ENCODE measurements at places on chromosomes 1 and 21. TPM values are rescaled to one million over a fixed set of nuclear protein-coding genes. Genes with fewer than 3 reads are reported as not detected.

FAM89A gene
- 4.5 TPM for total RNA-seq

OR2L3 gene
- total RNA-seq = not detected

- no peaks in the 10 kb centered on the region for H3K4me1 ChIP-seq
- H3K4me3 ChIP-seq = no peak overlapping the region
- no peaks in the 10 kb centered on the region for H3K36me3 ChIP-seq
- no peaks in the 10 kb centered on the region for H3K27me3 ChIP-seq
Measured at GRCh38 chr1:40830419-40830943, 31.7 kb downstream of the CITED4 start.

DNA sequence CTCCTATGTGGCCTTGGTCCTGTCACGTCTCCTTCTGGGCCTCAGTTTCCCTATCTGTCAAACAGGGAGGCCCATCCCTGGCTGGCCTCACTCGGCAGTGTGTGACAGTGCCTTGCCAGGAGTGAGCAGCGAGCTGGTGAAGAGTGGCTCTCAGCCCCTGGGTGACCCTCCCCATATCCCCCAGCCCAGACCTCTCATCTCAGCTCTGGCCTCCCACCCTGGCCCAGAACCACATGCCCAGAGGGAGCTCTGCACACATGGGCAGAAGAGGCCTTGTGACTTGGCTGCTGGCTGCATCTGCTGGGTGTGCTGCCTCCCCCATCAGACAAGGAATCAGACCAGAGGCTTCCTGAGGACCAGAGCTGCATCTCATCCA, 19.5 kb upstream of the PADI1 start:
- no peak for DNase-seq
- no peak overlapping the region for H3K27ac ChIP-seq
- no peaks in the 10 kb centered on the region for H3K27me3 ChIP-seq
- H3K4me3 ChIP-seq = no peak overlapping the region
- peaks cover 22% of the 10 kb centered on the region for H3K4me1 ChIP-seq

LRRC53 gene
- total RNA-seq = not detected

DNA sequence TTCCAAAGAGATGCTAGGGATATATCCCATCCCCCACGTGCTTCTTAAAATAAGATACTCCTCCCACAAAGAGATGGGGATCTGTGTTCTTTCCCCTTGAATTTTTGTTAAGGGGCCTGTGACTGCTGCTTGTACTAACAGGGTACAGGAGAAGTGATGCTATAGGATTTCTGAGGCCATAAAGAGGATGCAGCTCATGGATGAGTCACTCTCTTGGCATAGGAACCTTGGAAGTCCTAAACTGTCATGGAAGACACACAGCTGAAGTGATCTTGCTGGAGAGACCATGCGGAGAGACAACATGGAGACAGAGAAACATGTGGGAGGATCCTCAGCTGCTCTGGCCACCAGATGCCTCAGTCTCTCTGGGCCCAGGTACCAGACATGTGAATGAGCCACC, 157.2 kb downstream of the S1PR1 start:
- no peaks in the 10 kb centered on the region for H3K36me3 ChIP-seq
- no peak overlapping the region for H3K27ac ChIP-seq
- H3K27me3 ChIP-seq = no peaks in the 10 kb centered on the region
- DNase-seq = no peak
- no peaks in the 10 kb centered on the region for H3K4me1 ChIP-seq

DNA sequence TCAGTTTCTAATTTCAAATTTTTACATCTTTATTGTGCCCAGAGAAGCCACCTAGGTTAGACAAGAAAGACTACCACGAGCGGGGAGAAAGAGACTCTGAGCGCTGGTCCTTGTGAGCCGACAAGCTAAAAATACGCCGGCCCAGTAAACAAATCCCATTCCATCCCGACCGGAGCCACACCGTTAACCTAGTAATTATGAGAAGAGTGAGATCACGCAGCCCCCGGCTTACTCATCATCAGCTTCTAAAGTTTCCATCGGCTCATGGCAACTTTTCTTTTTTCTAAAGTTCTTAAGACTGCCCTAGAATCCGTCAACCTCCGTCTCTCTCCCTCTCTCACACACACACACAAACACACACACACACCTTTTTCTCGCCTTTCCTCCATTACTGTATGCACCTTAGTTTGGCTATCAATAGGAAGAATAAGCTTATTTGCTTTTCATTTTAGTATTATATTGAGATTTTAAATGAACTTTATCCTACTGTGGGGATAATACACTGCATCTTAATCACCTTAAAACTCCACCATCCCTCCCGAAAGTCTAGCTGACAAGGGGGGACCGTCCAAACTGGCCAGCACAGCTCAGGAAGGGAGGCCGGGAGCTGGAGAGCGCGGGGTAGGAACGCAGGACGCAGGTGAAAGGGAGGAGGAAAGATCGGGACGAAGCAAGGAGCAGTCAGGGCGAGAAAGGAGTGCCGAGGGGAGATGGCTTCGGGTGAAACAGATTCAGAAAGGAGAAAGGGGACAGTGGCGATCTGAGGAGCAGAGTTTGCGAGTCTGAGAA, 728 bp downstream of the OTUD7B start:
- no peaks in the 10 kb centered on the region for H3K27me3 ChIP-seq
- H3K27ac ChIP-seq = peak overlapping the region; percentile 73
- DNase-seq = peak; percentile 64
- no peaks in the 10 kb centered on the region for H3K36me3 ChIP-seq

DNA sequence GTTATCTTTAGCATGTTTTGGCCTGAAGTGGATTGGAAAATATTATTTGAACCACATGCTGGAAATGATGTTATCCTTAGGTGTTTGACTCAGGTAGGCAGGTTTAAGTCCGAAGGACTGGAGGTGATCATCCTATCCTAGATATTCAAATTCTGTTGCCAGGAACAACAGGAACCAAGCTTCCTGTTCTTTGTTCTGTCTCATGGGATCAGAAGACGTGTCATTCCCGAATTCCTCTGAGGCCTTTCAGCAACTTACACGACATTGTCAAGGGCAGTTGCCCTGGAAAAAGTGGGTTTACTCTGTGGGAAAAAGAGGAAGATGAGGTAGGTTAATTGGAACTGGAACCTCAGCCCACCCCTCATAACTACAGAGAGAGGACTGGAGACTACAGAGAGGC, 36.6 kb downstream of the SLAMF6 start:
- peaks cover 11% of the 10 kb centered on the region for H3K36me3 ChIP-seq
- peaks cover 5% of the 10 kb centered on the region for H3K4me1 ChIP-seq
- no peak overlapping the region for H3K27ac ChIP-seq
- H3K4me3 ChIP-seq = no peak overlapping the region
- DNase-seq = no peak

LRRC8D gene
- 32.3 TPM for total RNA-seq

- H3K27me3 ChIP-seq = no peaks in the 10 kb centered on the region
- no peak overlapping the region for H3K27ac ChIP-seq
- H3K4me1 ChIP-seq = no peaks in the 10 kb centered on the region
- DNase-seq = no peak
- H3K36me3 ChIP-seq = no peaks in the 10 kb centered on the region
Measured at GRCh38 chr1:209030454-209031167, 552.9 kb upstream of the CAMK1G start.

SPEN gene
- 91.7 TPM for total RNA-seq

DNA sequence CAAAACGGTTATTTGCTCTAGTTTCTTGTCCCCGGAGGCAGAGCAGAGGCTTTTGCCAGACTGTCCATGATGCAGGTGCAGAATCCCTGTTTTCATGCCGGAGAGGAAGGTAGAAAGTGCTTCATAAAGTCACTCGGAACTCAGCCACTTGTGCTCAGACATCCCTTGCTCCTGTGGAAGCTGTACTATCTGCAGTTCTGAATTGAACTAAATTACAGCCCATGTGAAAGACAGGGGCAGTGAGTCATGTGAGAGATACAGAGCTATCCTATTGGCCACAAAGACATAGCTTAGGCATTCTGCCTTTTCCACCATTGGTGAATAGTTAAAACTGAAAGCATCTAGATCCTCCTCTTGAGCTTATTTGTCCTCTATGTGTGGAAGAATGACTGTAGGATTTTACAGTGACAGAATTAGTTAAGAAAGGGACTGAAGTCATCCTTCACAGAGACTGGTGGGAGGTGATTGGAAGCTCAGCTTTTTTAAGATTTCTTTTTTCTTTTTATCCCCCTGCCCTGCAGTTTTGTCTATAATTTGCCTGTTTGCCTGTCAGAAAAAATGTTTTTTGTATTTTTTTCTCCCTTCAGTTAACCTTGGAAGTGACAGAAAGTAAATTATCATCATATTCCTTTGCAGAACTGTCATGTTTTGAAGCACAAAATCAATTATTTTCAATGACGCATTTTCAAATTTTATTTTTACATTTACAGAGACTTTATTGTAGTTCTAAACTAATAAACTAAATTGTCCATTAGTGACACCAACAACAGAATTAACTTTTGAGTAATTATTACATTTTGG, 298.6 kb downstream of the PTPRC start:
- peak overlapping the region; percentile 47 for H3K4me3 ChIP-seq
- peak overlapping the region; percentile 75 for H3K27ac ChIP-seq
- DNase-seq = peak; percentile 52
- H3K4me1 ChIP-seq = peaks cover 23% of the 10 kb centered on the region
